Germinal center (tissue), 1 donor: ENCODE measurements at places on chromosomes 2 and 18.

- no peak for DNase-seq
Observed at GRCh38 chr18:8619041-8619440, 9.8 kb downstream of the RAB12 start.

- no peak for DNase-seq
Observed at GRCh38 chr18:77043541-77044280, 88.9 kb downstream of the MBP start.

- no peak for DNase-seq
Observed at GRCh38 chr2:136070913-136071312, 47.0 kb downstream of the CXCR4 start.

GRCh38 chr2:239012228-239012627 is 164.3 kb downstream of the TWIST2 start:
- DNase-seq, result no peak

DNA sequence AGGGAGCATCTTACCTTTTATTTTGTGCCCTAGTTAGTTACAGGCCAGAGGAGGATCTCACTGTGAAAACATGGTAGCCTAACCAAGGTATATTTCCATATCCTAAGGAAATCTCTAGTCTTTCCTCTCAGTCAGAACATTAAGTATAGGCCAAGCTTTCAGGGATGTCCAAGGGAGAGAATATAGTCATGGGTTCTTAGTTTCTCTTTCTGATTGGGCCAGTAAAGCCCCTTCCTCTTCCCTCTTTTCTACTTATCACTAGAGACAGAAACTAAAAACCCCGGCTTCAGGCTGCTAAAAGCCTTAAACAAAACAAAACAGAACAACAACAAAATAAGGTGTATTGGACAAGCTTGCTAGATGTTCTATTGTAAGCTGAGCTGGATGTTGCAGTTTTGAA is 44.3 kb upstream of the TNFRSF11A start:
- no peak for DNase-seq

DNA sequence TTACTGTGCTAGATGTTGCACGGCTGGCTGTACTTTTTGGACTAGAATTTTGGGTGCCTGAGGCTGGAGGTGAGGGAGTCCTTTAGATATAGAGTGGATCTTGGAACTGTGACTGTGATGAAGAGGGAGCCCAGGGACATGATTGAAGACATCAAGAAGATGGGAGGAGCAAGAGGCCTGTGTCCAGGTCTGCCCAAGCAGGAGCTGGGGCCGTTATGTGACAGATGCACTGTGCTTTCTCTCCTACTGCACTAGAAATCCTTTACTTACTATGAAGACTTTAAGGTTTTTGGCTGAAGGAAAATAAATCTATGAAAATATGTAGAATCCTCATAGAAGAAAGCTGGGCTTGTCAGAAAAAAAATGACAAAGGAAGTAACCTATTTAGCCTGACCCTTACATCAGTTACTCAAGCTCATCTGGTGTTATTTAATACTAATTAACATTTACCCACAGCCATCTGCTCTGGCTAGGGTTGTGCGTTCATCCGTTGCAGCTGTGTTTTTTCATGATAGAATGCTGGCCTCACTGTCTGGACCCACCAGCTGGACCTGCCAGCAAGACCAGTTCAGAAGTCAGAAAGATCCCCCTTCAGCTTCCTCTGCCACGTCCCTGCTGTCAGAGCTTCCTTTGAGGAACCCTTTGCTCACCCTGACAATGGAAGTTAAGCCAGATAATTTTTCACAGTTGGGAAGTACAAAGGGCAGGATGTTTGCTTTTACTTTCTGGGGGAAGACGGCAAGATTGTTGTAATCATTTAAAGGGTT is 16.7 kb downstream of the TSN start:
- no peak for DNase-seq

DNA sequence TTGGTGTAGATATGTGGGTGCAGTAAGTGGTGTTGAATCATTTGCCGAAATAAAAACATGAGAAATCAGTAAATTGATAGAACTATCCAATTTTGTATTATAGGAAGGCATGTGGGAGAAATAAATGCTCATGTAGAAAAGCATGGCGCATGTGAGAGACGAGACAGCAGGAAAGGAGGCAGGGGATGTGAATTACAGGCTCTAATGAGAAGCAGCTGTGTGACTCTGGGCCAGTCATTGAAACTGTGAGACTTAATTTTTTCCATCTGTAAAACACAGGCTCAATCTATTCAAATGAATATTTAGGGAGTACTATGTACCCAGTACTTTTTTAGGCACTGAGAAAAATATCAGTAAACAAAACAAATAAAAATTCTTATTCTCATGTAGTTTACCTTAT is 42.6 kb upstream of the MAP3K20 start:
- DNase-seq, result no peak

GRCh38 chr2:186645999-186646398 is 47.9 kb upstream of the FAM171B start:
- no peak for DNase-seq

DNA sequence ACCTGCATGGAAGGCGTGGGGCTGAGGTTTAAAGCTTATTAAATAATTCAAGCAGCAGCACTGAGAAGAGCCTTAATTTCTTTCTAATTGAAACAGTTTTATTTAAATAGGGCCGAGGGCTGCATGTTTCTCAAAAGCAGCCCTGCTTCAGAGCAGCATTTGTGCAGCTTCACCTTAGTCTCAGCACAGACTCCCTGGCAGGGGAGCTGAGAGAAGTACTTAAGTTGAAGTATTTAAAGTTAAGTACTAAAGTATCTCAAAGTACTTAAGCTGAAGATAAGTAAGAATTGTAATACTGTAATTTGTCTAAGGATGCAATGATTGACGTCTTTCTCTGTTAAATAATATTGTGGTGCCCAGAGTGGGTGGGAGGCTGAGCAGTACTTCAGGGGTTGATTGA is 31.4 kb downstream of the IMPA2 start:
- no peak for DNase-seq
